ENCODE measurements at places on chromosomes 6 and 20.
A peak's percentile ranks its signal among the peaks of the same experiment; 100 is the strongest.

GRCh38 chr6:107565165-107565723, 75.3 kb downstream of the SOBP start:
- DNase-seq: no peak

DNA sequence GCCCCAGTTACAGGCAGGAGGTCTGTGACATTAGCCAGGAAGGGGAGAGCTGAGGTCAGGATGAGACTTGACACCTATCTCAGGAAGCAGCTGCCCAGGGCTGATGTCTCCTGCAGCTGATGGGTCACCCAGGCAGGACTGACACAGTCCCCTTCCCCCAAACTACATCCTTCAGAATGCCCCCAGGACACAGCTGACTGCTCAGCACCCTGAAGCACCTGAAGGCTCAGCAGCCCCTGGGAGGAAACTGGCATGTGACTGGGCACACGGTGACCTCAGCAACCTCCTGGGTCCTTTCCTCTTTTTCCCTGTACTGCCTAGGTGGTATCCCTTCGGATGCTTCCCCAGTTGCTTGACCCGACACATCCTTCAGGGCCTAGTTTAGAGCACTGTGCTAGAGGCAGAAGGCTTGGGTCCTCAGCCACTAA, 1.9 kb downstream of the SDC4 start:
- no peak for DNase-seq

DNA sequence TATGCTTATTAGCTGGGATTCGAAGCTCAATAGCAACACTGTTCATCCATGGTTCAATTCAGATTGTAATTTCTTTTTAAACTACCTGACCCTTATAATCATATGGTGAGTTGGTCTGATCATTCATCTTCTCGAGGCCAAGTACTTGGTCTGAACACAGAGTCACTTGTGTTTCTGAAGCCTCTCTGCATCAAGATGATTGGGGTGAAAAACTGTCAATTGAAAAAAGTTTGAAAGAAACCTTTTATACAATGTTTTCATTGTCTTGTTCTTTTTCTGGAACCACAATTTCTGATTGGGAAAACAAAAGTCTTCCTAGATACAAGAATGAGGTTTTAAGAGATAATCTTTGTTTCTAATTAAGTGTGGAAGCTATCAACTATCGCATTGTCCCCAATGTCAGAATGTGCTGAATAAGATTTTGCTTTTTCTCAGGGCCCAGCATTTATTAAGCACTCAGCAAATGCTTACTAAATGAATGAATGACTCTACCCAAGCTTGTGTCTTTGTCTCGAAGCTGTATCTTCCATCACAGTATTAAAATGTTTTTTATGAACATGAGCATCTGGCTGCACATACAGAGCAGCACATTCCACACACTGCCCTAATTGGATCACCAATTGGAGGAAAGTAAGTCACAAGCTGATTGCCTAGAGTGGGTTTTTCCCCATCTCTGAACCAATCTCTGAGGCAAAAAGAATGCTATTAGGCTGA, 45.0 kb upstream of the MOXD1 start:
- DNase-seq: no peak

DNA sequence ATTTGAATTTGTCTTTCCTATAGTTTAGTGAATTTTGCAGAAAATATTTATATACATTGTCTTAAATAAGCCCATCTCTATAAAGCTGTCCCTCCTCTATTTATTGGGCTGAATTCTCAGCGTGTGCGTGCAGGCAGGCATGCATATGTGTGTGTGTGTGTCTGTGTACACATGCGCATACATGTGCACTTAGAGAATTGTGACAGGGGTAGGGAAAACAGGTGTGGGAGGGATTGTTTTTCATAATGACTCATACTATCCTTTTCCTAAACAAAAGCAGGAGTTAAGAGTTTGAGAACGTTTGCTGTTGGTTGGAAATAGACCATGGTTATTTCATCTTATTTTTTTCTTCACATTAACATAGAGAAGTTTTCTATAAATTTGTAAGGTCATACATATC, 43.4 kb upstream of the FABP7 start:
- no peak for DNase-seq

GRCh38 chr6:134134654-134135053, 82.2 kb upstream of the SLC2A12 start:
- DNase-seq: no peak

DNA sequence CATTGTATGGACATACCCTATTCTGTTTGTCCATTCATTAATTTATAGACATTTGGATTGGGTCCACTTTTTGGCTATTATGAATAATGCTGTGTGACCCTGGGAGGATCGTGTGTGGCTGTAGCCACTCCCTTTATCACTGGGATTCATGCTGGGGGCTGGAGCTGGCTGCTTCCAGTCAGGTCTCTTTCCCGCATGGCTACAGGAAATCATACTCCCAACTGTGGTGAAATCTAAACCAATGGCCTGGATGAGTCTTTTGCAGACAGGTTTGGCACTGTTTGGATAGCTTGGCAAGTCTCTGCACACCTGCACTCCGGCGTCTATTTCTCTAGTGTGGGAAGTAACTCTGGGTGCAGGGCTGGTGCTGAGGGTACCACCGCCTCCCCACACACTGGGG, 80.4 kb downstream of the RIN2 start:
- DNase-seq: no peak

- peak; percentile 50 for DNase-seq
Measured at GRCh38 chr6:34912715-34913464, 23.8 kb downstream of the ANKS1A start.

GRCh38 chr6:47083586-47084047, 41.5 kb upstream of the ADGRF1 start:
- DNase-seq: no peak
